Activated effector memory CD4-positive, alpha-beta T cell treated with Interleukin-2 at 50 U/mL for 16 hours (primary cell): ENCODE measurements at places on chromosomes 6 and 20.

DNA sequence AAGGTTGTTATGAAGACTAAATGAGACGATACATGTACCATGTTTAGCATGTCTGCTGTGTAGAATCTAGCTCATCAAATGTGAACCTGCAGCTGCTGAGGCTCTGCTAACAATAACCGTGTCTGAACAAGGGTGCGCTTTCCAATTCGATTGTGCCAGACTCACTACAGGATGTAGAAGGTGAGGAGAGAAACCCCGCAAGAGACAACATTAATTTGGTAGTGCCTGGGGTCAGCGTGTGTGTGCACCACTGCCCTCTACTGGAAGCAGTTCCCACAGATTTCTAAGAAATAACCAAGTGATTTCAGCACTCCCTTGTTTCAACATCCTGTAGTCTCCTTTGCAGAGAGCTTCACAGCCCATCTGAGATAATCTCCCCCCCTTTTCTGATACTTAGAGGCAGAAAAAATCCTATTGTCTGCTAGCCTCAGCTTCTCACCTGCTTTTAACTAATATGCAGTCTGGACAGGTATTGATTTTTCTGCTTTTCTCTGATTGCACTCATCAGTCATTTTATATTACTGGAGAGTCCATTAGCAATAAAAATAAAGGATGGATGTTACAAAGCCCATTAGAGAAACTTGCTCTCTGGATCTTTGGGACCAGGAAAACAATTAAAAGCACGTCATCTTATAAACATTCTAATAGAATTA is 96.7 kb upstream of the BACH2 start:
- DNase-seq: peak; percentile 46

- DNase-seq: no peak
Measured at GRCh38 chr6:14841901-14842421, 403.9 kb upstream of the JARID2 start.

DNA sequence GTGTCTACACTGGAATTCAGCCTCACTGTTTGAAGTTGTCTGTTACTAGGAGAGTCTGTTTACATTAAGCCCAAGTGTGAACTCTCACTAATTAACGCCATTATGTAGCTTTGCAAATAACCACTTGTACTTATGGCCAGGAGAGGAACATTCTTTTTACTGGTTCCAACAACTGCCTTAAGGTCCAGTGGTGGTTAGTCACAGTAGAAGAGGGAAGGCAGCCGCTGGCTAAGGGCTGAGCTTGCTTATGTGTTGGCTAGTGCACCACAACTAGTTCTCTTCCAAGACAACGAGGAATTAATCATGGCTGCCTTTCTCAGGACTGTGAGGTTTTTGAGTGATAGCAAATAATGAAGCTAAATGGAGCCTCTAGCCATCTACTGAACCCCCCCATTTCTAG is 14.9 kb upstream of the SLC22A23 start:
- DNase-seq: no peak

GRCh38 chr6:143901885-143902750 is 37.8 kb downstream of the ZC2HC1B start:
- DNase-seq: no peak

DNA sequence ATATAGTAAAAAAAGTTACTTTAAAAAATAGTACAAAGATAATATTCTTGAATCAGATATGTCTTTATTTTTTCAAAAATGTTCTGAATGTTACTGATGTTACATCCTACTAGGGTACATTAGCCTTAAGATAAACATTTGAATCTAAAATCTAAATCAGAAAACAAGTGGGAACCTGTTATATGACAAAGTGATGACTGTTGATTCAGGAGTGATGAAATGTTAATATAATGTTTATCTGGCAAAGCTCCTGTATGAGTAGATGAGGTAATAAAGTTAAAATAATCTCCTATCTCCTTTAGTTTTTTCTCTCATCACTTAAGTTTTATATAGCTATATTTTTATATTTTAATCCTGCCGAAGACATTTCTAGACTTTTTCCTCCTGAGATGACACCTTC is 4.2 kb downstream of the DOP1A start:
- DNase-seq: no peak

DNA sequence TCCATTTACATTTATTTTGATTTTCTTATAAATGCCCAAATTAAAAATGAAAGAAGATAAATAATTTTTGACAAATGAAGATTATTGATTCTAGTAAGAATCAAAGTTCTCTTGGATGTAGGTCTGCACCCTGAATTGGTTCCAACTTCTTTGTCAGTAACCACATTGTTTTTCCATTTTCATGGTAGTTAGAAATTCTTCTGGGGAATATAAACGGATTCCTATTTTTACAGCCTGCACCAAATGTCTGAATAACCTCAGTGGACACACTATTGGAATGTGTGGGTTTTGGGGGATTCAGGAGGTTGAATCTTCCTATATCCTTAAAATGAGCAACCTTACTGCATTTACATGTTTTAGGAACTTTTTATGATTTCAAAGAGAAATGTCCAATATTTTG is 1085.3 kb upstream of the MAP3K7 start:
- no peak for DNase-seq

- no peak for DNase-seq
Measured at GRCh38 chr6:78864957-78865356, 2.4 kb upstream of the IRAK1BP1 start.

DNA sequence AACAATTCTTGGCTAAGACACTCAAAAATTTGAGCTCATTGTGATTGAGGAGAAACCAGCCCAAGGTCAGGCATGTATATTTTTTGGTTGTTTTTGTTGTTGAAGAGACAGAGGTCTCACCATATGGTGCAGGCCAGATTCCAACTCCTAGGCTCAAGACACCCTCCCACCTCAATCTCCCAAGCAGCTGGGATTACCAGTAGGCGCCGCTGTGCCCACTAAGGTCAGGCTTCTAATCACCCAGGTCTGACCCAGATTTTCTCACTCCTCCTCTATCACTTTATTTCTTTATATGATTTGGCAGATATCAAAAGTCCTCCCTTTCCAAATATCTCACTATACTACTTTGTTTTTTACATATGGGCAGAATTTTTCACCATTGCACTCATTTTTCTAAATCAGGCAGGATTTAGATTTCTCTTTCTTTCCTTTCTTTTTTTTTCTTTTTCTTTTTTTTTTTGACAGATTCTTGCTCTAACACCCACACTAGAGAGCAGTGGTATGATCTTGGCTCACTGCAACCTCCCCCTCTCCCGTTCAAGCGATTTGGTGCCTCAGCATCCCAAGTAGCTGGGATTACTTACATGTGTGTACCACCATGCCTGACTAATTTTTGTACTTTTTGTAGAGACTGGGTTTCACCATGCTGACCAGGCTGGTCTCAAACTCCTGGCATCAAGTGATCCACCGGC is 1.7 kb upstream of the C6orf141 start:
- no peak for DNase-seq

DNA sequence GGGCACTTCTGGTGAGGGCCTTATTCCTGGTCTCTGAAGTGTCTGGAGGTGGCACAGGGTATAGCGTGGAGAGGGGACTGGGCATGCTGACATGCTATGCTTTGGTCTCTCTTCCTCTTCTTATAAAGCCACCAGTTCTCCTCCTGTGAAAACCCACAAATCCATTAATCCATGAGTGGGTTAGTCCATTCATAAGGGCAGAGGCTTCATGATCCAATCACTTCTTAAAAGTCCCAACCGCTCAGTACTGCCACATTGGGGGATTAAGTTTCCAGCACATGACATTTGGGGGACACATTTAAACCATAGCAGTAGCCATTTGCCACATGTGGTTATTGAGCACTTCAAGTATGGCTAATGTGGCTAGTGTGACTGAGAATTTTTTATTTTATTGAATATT is 3.8 kb upstream of the TRIB3 start:
- DNase-seq: no peak

- no peak for DNase-seq
Measured at GRCh38 chr20:32555584-32555983, 29.5 kb downstream of the NOL4L start.

GRCh38 chr20:58645412-58645968 is 5.6 kb upstream of the STX16 start:
- DNase-seq: no peak

- no peak for DNase-seq
Measured at GRCh38 chr20:48532028-48532427, 295.8 kb downstream of the PREX1 start.

- DNase-seq: no peak
Measured at GRCh38 chr6:125787791-125788190, 3.0 kb upstream of the NCOA7 start.
